Endothelial cell (in vitro differentiated cells): ENCODE measurements at places on chromosomes 5 and 9. TPM values are rescaled to one million over a fixed set of nuclear protein-coding genes. Genes with fewer than 3 reads are reported as not detected.

The ZBED3 gene
- total RNA-seq, result 13.0 TPM

The SHB gene
- total RNA-seq, result 18.5 TPM

DNA sequence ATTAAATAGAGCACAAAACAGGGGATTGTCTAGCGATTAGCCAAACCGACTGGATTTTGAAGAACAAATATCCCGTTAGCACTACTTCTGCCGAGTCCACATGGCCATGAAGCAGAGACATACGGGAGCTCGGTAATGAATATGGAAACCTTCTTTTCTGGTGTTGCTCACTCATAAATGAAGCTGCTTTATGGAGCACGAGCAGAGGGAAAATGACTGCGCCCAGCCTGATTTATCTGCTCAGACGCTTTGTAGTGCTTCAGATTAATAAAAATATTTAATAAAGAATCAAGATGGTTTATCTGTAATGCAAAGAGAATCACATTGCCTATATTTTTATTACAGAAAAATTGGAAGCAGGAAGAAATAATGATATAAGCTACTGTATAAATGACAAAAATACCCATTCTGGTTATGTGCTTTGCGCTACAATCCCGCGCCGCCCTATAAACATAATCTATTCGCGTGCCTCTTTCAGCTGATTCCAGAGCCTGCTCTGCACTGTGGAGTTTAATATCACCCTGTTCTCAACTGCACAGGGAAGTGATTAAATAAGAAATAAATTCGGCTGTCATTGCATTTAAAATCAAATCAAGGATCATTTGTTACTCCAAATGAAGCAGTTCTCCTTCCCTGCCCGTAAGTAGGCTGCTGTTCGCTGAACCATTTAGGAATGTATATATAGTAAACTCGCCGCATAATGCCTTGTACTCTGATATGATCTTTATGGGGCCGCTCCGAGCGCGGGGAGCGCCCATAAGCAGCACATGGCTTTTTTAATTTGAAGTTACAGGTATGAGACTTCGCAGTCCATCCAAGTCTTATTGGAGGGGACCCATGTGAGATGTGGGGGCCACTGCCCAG is 22.3 kb upstream of the UBAC1 start:
- no peaks in the 10 kb centered on the region for H3K27me3 ChIP-seq
- no peak overlapping the region for H3K4me3 ChIP-seq
- H3K36me3 ChIP-seq, result no peaks in the 10 kb centered on the region
- no peaks in the 10 kb centered on the region for H3K4me1 ChIP-seq

DNA sequence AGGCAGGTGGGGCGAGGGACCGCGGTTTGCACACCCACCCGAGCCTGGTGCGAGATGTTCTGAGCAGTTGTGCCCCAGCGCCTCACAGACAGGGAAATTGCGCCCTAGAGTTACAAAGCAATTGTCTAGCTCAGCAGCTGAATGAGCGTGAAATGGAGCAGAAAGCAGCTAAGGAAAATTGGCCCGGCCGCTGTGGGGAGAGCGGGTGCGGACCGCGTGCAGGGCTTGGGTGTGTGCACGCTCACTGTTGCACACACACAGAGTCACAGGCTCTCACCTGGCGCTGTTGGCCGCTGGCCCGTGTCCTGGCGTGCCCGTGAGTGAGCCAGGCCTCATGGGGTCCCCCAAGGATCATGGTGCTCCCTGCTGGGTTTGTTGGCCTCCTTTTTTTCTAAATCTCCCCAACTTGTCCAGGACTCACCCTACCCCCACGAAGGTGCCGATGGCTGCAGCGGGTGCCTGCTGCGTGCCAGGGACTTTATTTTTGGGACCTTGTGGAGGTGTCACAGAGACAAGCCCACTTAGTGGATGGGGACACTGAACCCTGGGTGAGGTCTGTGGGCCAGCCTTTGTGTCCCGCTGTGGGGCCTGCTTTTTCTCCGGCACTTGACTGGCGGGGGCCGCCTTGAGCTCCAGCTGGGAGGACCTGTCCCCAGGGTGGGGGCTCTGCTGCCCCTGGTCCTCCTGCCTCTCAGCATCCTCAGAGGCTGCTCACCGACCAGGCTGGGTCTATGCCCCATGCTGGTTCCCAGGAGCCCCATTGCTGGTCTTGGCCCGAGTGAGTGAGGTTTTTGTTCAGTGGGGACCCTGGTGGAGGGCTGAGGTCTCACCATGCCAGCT is 5.2 kb downstream of the RXRA start:
- no peaks in the 10 kb centered on the region for H3K36me3 ChIP-seq
- H3K27ac ChIP-seq, result no peak overlapping the region
- no peak for DNase-seq
- peaks cover 2% of the 10 kb centered on the region for H3K27me3 ChIP-seq
- H3K4me1 ChIP-seq, result peaks cover 19% of the 10 kb centered on the region
- H3K4me3 ChIP-seq, result no peak overlapping the region

DNA sequence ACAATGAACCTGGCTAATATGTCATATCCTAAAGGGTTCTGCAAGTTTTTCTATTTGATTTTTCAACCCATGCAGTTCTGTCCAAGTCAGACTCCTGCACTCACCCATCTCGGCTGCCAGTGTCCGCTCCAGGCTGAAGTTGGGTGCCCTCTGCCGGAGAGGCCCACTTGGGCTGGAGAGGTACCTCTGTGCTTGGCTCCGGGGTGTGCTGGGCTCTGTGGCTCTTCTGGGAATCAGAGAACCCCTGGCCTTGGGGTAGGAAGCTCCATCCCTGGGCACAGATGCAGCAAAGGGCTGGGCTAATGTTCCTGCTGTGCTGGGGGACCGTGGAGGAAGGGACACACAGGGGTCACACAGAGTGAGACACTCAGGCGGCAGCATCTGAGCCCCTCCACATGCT is 26.2 kb downstream of the ORM2 start:
- H3K27me3 ChIP-seq, result peaks cover 3% of the 10 kb centered on the region
- no peaks in the 10 kb centered on the region for H3K4me1 ChIP-seq

DNA sequence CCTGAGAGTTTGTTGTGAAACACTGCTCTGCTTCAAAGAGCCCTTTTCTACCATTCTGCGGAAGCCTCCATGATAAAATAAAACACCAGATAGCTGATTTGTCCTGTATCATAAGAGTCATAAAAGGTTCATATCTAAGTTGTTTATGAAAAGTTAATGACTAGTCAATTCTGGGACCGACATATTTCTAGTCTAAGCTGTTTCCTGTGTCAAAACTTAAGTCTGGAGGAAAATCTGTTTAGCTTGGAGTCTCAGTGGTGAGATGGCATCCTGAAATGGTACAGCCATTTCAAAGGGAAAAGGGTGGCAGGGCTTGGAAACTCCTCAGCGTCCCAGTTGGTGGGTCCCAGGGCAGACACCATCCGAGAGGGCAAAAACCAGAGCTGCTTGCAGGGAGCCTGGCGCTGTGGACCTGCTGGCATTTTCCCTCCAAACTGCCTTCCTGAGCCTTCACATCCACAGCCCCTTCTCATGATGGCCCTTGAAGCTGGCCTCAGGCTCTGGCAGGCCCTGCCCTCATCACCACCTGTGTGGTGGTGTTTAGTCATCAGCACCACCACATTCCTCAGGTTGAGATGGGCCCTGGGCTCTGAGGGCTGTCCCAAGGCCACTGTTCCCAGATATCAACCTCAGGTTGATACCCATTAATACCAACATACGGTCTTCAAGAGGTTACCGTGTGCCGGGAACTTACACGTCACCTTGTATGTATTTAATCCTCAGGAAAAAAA is 184.0 kb downstream of the HSPA4 start:
- peaks cover 3% of the 10 kb centered on the region for H3K27me3 ChIP-seq
- no peak for DNase-seq
- no peaks in the 10 kb centered on the region for H3K36me3 ChIP-seq
- no peak overlapping the region for H3K27ac ChIP-seq
- H3K4me3 ChIP-seq, result no peak overlapping the region
- peaks cover 2% of the 10 kb centered on the region for H3K4me1 ChIP-seq

GRCh38 chr9:136759436-136760325 is 1.6 kb upstream of the LCN8 start:
- H3K4me1 ChIP-seq, result no peaks in the 10 kb centered on the region
- no peak for DNase-seq
- peaks cover 12% of the 10 kb centered on the region for H3K27me3 ChIP-seq
- H3K4me3 ChIP-seq, result no peak overlapping the region
- H3K36me3 ChIP-seq, result peaks cover 3% of the 10 kb centered on the region
- no peak overlapping the region for H3K27ac ChIP-seq
